NCI-H2029 treated with DMSO at 0.1 percent for 48 hours (cell line): ENCODE measurements at places on chromosomes 2 and 18.

- DNase-seq, result no peak
These were observed 33.8 kb downstream of the TEX51 start for GRCh38 chr2:126932529-126932928.

GRCh38 chr2:113266431-113266830 is 12.3 kb downstream of the PAX8 start:
- DNase-seq, result no peak

- DNase-seq, result no peak
These were observed 144.2 kb upstream of the ID2 start for GRCh38 chr2:8537562-8538155.

GRCh38 chr2:45380131-45380836 is 230.8 kb downstream of the SRBD1 start:
- no peak for DNase-seq

DNA sequence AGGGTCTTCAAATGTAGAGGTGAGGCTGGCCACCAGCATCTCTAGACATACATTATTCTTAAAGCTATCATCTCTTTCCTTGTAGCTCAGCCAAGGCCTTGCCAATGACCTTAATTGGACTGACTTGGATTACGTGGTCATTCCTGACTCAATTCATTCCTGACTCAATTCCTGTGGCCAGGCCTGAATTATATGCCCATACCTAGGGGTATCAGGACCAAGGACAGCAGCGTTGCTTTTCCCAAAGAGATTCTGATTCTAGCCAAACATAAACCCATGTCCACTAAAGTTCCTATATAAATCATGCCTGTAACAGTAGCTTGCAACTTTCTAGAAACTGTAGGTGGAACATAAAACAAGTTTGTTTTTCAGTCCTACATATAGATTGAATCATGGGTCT is 231.7 kb downstream of the ARL6IP6 start:
- DNase-seq, result no peak

GRCh38 chr2:24814516-24814915 is 21.3 kb downstream of the CENPO start:
- no peak for DNase-seq

- no peak for DNase-seq
These were observed 497.9 kb upstream of the RAB6C start for GRCh38 chr2:129481306-129482219.

- DNase-seq, result no peak
These were observed 70.7 kb downstream of the NABP1 start for GRCh38 chr2:191748528-191749180.

GRCh38 chr2:68352651-68353391 is 12.3 kb upstream of the PLEK start:
- no peak for DNase-seq

DNA sequence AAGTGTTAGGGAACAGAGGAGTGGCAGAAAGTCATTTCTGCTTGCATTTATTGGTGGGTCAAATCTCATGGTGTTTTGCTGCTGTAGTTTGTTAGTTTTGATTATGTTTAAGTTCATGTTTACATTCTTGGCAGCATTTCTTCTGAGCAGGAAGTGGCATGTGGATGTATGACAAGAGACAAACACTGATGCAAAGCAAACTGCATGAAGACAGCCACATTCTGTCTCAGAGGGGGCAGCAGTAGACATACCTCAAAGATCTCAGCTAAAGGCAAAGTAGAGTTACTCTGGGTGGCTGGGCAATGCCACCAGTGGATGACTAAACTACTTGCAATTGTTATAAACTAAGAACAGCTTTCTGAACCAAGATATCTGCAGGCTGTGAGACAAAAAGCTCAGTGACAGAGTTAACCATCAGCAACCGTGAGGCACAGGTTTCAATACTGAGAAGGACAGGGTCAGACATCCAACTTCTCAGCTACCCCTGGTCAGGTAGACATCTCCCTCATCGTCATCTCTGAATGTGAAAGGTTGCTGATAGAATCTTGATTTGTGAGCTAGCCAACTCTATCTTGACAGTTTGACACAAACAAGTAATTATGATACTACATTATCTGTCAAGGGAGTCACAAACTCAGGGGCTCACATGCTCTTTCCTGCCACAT is 16.4 kb downstream of the GALNT3 start:
- DNase-seq, result no peak

GRCh38 chr18:60421356-60422118 is 49.0 kb upstream of the MC4R start:
- no peak for DNase-seq

GRCh38 chr2:45836316-45836715 is 184.8 kb downstream of the PRKCE start:
- DNase-seq, result no peak

DNA sequence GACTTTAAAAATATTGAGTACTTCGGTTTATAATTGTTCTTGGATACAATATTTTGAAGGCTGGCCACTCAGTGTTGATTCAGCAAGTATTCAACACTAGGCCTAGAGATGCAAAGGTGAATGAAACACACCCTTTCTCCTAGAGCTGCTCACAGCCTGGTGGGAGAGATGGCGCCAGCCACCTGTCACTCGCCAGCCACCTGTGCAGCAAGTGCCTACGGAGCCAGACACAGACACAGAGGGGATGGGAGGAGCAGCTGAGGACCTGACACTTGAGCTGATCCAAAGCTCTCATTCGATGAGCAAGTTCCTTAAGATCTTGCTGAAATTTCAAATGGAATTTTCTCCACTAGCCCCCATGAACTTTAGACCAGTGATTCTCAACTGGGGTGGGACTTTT is 151.1 kb upstream of the RIOK3 start:
- DNase-seq, result peak; percentile 33

- no peak for DNase-seq
These were observed 2.9 kb downstream of the CHRND start for GRCh38 chr2:232528746-232529460.

DNA sequence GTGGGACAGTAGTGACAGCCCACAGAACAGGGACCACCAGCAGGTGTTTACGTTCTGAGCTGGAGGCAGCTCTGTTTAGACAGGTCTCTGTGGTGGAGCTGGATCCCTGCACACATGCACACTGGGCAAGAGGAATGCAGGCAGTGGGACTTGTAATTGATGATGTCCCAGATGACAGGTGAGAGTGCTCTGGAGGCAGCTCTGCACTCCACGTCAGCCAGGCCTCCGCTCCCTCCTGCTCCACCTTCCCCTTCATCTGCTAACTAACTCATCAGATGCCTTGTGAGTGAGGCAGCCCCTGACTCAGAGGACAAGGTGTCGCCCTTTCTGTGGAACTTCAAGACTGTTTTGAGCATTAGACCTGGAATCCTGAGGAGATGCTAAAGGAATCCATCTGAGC is 53.2 kb downstream of the SH3YL1 start:
- no peak for DNase-seq

- peak; percentile 46 for DNase-seq
These were observed 27.4 kb upstream of the PPP3R1 start for GRCh38 chr2:68279691-68280090.

DNA sequence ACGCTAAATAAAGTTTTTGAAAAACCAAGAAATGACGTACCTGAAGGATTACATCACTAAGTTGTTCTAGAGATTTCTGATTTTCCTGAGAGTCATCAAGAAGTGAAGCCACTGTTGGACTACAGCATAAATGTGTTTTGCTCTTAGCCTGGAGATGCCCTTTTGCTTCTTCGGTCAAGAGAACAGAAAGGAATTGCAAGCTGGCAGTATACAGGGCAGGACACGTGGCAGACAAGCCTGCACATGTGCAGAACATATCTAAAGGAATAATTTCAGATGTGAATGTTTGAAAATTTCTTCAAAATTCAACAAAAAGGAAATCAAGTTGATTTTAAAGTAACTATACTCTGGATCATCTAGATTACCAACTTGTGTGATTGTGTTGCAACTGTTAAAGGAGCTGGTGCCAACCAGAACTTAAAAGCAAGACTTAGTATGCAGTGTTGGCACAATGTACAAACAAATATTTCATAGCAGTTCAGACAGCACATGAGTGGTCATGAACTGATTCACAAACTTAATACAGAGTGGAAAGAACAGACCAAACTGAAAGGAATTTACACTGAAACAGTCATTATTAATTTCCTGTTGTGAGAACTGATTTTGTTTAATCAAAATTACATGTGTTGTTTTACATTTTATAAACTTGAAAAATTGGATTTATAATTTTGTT is 100.4 kb upstream of the CD226 start:
- DNase-seq, result no peak

GRCh38 chr2:150383587-150383986 is 103.9 kb downstream of the RND3 start:
- DNase-seq, result no peak

DNA sequence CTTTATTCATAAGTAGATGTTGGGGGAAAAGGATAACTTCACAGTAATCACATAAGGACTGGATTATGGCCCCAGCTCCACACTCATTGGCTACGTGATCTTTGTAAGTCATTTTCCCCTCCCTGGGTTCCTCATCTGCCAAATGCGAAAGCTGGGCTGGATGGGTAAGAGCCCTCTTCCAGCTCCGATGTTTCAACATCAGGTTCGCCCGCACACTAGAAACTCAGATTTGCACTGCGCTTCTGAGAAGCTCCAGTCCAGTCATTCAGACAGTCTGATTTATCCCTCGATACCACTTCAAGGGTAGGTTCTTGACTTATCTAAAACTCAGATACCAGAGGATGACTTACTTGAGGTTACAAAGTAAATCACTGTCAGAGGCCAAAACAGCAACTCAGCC is 31.0 kb upstream of the RMDN2 start:
- no peak for DNase-seq

GRCh38 chr18:35343488-35343935 is 708 bp downstream of the ZNF24 start:
- DNase-seq, result no peak

DNA sequence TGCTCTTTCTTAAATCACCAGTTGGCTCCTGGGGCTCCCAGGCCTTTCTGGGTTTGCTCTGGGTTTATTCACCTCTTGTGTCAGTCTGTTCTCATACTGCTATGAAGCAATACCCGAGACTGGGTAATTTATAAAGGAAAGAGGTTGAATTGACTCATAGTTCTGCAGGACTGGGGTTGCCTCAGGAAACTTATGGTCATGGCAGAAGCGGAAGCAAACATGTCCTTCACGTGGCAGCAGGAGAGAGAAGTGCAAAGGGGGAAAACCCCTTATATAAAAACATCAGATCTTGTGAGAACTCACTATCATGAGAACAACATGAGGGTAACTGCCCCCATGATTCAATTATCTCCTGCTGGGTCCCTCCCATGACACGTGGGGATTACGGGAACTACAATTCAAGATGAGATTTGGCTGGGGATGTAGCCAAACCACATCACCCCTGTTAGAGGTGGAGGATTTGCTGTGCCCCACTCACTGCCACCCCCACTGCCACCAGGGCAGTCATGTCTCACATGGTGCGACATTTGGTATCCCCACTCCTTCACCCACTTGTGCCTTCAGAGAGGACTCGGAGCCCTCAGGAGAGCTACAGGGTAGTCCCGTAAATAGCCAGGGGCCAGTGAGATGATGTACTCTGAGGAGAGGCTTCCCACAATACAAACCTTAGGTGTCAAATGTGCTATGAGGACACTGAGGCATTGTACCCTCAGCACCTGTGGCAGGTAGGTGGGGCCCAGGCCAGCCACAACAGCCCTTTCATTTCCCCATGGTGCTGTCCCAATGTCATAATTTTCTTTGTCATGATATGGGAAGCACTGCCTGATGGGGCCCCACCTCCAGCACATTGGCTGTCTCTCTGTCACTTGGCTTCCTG is 35.7 kb downstream of the CDC42EP3 start:
- no peak for DNase-seq

GRCh38 chr2:9247177-9247576 is 40.6 kb downstream of the ASAP2 start:
- no peak for DNase-seq

- DNase-seq, result no peak
These were observed 122.5 kb downstream of the MAIP1 start for GRCh38 chr2:200077838-200078237.

DNA sequence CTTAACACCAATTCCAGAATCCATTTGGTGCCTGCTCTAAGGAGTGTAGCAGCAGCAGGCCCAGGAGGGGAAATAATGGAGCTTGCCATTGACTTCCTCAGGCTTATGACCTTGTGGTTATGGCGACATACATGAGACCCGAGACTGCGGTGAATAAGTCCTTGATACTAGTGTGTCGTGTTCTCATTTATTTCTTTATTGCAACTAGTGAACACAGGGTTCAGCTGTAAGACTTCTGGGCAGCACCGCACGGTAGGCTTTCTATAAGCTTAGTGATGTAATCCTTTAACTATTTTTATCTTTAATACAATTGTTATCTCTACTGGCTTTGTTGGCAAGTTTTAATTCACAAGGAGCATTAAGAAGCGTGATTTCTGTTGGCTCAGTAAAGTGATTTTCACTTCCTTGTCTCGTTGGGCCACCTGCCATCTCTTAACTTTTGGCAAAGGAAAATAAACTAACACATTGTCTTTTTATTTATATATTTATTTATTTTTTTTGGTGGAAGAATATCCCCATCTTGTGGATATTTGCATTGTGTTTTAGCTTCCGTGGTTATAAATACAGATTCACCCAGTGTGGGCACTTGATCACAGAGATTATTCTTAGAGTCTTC is 139.8 kb downstream of the LTBP1 start:
- DNase-seq, result no peak

DNA sequence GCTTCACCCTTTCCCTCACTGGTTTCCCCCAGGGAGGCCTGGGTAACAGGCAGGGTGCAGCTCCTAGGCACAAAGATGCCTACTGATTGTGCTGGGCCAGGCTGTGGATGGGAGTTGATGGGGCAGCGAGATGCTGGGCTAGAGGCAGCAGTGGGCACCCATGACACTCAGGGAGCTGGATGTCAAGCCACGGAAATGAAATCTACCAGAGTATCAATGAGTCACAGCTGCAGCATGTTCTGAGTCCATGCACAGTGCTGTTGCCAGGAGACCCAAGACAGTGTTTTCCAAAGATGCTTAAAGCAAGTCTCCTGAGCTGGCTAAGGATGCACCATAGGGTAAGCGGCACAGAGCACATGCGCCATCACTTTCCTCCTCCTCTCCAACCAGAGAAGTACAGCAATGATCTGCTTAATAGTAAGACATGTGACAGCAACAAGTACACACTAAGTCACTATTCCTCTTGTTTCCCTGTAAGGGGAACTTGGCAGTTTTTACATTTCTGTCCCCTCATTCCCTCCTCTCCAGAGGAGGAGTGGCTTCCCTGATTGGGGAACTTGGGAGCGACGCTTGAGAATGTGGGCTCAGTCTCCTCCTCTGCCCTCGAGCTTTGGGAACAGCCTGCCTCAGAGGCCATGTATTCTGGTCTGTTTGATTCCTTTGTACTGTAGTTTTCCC is 57.2 kb downstream of the CDC42EP3 start:
- DNase-seq, result no peak

DNA sequence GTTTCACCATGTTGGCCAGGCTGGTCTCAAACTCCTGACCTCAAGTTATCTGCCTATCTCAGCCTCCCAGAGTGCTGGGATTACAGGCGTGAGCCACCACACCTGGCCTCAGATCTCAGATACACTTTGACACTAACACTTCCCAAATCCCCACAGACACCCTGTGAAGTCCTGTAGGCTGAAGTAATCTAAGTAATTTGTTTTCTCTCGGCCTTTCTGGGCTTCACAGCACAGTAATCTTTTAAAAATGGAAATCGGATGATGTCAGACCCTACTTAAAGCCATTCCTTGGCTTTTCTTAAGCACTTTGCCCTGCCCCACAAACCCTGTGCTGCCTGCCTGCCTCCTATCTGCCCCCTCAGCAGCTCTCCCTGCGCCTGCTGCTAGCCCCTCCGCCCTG is 16.2 kb downstream of the ATIC start:
- DNase-seq, result no peak
